ENCODE measurements at places on chromosomes 11 and 22.

- DNase-seq: no peak
Measured at GRCh38 chr22:22788460-22789037, 99.1 kb upstream of the IGLL5 start.

DNA sequence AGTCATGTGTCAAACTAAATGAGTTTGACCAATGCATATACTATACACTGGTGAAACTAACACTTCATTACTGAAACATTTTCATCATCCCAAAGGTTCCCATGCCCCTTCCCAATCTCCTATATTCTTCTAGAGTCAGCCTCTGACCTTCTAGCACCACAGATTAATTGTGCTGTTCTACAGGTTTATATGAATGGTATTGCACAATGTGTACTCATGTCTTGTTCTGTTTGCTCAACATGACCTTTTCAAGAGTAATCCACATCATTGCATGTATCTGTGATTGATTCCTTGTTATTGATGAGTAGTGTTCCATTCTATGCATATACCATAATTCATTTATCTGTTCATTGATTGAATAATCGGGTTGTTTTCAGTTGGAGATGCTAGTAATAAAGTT lies 7.5 kb upstream of the OR8G1 start:
- no peak for DNase-seq

- DNase-seq: no peak
Measured at GRCh38 chr11:129972611-129973010, 30.0 kb downstream of the PRDM10 start.

GRCh38 chr22:26323013-26323412 lies 106.0 kb upstream of the ASPHD2 start:
- DNase-seq: no peak

DNA sequence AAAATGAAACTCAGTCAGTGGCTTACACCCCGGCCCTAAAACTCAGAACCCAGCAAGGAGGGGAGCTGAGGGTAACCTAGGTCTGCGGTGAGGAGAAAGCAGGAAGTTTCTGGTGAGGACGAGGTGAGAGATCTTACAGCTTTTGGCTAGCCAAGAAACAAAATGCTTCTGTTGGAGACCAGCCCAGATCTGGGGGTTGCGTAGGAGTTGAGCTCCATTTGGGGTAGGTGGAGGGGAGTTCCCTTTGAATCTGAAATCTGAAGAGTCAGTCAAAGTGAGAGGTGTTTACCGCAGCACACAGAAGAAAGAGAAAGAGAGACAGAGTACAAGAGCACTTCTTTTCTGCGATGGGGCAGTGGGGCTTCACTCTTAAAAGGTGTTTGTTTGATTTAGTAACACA lies 29.6 kb downstream of the EHF start:
- DNase-seq: no peak
